ENCODE measurements at places on chromosomes 1 and 21.

GRCh38 chr1:167427848-167428247 lies 90.5 kb downstream of the CD247 start:
- no peak for DNase-seq

DNA sequence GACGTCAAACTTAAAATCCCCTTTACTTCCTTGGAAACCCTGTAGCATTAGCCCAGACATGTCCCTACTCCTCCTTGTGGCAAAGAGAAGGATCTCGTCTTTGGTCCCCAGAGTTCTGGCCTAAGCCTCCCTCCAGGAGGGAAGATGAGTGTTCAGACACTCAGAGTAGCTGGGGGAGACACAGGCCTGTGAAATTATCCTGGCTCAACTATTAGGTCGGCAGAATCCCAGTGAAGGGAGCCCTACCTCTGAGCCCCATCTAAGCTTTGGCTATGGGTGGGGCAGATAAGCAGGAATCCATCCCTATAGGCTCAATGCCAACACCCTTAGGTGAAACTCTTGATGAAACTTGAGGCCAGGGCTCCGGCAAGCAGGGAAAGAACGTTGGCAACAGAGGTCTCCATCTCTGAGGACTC lies 1.7 kb upstream of the SFN start:
- DNase-seq: no peak

DNA sequence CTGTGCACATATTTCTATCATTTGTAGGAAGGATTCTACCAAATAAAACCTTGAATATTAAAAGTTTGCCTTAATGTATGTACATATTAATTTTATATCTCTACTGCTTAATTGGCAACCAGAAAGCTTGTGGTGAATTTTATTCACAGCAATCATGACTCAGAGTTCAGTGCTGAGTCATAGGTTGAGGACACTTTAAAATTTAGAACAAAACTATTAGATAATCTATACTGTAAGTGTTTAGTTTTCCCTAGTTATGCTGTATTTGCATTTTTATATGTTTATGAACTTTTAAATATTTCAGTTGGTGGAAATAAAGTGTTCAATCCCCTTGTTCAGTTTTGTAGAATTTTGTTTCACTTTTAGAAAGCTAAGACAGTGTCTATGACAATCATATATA lies 841.5 kb downstream of the KCNT2 start:
- DNase-seq: no peak

- no peak for DNase-seq
These were observed 6.2 kb downstream of the ARHGEF16 start for GRCh38 chr1:3460672-3461131.

DNA sequence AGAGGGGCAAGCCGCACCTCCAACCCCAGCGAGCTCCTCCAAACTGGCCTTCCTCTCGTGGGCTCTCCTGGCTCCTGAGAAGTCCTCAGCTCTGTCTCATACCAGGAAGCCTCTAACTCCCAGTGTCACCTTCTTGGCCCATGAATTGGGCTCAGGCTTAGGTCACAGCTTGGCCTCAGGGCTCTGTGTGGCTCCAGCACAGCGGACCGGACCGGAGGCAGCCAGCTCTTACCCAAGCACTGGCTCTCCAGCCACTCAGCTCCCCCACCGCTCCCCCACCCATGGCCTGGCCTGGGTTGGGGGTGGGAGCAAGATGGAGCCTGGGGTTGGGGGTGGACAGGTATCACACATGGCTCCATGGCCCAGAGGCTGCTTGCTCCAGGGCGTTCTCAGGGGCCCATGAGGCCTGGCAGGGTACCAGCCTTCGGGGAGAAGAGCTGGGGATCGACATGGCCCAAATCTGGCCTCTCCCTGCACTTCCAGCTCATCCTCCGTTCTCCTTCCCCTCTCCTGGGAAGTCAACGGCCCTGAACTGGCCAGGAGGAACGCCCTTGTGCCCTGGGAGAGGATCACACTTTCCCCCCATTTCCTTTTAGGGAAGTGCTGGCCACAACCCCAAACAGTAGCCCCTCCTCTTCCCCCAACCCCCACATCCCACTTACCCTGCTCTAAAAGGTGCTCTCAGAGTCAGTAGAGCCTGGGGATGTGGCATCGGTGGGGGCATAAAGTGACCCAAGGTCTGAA lies 97.5 kb downstream of the CASZ1 start:
- no peak for DNase-seq

GRCh38 chr1:116561563-116561962 lies 9.3 kb downstream of the CD58 start:
- DNase-seq: no peak

DNA sequence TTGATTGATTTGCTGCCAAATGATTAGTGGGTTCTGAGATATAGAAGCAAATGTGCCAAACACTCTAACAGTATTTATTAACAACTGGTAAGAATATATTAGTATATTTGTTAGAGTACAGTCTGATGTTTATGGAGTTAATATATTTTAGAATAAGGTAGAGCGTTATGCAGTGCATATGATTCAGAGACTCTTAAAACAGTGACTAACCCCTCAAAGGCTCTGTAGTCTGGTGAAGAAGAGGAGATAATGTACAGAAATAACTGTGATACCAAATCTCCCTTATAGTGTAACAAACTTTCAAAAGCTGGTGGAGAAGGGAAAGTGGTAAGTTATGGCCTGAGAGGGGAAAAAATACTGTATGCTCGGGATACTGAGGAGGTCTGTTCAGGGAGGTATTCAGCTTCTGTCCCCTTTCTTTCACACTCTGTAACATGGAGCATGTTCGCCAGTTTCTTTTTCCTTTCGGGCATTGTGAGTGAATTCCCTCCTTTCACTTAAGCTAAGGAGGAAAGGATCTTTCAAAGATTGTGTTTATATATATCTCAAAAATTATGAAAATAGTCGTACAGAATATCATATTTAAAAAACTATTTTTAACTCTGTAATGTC lies 121.2 kb downstream of the ADGRL2 start:
- no peak for DNase-seq

DNA sequence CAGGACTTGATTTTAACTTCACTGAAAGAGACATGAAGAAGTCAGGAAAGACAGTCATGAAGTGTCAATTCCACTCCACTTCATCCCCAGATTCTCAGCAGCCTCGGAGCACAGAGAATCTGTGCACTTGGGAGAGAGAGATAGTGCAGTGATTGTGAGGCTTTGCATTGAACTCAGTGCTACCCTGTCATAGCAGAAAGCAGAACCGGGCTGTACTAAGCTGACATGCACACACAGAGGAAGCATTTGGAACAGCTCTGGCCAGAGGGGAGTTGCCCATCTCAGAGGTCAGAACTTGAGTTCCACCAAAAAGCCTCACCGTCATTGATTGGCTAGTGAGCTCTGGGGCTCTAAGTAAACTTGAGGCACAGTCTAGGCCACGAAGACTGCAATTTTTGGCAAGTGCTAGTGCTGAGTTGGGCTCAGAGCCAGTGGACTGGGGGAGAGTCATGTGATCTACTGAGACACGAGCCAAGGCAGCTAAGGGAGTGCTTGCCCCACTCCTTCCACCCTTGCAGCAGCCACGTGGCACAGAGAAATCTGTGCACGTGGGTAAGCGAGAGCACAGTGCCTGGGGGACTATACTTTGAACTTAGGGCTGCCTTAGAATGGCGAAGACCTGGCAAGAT lies 810.2 kb upstream of the ADAMTS5 start:
- DNase-seq: no peak

- DNase-seq: no peak
These were observed 46.0 kb downstream of the VANGL1 start for GRCh38 chr1:115687744-115688143.

GRCh38 chr1:57269630-57270225 lies 154.1 kb downstream of the DAB1 start:
- no peak for DNase-seq

GRCh38 chr1:41364442-41365319 lies 3.4 kb downstream of the FOXO6 start:
- DNase-seq: no peak

DNA sequence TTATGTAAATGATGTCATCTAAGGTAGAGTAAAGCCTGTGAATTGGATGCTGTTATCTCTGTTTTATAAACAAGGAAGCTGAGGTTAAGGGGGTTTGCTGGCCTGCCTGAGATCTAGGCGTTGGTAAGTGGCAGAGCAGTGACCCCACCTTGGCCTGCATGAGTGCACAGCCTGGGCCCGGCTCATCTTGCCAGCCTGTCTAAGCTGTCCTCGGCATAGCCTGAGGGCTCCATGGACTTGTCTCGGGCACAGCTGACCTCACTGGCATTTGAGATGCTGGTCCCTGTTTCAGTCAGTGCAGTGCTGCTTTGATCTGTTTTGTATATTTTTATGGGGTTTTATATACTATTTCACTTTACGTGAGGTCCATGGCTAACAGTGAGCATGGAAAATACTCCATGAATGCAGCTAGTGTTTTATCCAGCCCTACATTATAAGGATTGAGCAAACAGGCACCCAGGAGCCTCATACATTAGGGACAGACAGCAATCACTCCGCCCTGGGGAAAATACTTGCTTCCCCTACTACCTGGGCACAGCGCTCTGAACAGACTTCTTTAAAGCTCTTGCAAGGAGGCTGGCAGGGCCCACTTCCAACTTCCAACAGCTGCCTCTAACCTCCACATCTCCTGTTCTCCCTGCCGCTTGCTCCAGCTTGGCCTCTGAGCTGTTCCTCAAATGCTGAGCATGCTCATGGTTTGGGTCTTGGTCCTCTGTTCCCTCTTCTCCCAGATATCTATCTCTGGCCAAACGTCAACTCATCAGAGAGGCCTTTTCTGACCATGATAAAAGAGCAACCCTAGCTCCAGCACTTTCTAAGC lies 150.6 kb upstream of the HMGB4 start:
- no peak for DNase-seq

DNA sequence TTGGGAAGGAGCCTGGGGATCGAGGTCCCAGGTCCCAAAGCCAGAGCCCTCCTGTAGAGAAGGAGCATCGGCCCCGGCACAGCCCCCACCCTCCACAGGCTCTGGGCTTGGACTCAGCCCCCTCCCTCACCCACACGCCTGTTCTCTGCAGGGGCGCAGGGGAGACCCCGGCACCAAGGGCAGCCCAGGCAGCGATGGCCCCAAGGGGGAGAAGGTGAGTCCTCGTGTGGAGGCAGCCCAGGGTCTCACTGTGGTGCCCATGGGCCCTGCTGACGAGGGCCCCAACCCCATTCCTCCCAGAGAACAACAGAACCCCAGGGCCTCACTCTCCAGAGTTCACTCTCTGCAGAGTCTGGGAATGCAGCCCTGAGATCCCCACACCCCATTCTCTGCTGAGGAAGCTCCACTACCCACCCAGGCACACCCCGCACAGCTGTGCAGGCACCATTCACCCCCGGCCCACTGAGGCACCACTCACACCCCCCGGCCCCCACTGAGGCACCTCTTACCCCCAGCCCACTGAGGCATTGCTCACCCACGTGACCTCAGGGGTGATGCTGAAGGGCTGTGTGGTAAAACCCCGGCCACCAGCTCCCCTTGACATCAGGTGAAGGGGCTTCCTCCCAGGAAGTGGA lies 21.8 kb downstream of the COL6A2 start:
- no peak for DNase-seq

DNA sequence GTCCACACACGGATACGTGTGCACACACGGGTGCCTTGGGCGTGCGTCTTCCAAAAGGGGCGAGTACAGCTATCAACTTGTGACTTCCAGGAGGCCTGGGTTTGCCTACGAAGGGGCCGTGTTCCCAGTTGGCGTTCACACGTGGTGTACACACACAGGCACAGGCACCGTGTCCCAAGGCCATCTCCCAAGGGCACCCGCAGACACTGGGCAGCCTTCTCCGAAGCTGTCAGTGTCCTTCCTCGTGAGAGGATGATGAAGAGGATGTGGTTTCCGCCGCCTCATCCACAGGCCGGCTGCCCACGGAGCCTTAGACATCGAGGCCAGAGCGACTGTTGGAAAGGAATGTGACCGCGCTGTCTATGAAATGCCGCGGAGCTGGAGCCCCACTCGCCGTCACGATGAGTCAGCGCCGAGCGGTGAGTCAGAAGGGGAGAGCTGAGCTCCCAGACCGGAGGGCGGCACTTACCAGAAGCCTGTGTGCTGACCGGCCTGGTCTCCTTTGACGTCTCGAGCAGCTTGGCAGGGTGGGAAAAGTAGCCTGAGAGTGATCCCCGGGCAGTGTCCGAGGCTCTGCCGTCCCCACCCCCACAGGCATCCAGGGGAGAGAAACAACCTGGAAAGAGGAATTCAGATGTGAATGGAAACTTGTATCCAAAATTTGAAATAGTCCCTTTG lies 141.4 kb upstream of the ARHGEF16 start:
- no peak for DNase-seq

GRCh38 chr1:52727114-52727586 lies 897 bp downstream of the ZYG11B start:
- no peak for DNase-seq

- no peak for DNase-seq
These were observed 11.6 kb upstream of the TNFSF18 start for GRCh38 chr1:173062150-173062938.

GRCh38 chr1:89001510-89001909 lies 9.1 kb upstream of the KYAT3 start:
- no peak for DNase-seq

DNA sequence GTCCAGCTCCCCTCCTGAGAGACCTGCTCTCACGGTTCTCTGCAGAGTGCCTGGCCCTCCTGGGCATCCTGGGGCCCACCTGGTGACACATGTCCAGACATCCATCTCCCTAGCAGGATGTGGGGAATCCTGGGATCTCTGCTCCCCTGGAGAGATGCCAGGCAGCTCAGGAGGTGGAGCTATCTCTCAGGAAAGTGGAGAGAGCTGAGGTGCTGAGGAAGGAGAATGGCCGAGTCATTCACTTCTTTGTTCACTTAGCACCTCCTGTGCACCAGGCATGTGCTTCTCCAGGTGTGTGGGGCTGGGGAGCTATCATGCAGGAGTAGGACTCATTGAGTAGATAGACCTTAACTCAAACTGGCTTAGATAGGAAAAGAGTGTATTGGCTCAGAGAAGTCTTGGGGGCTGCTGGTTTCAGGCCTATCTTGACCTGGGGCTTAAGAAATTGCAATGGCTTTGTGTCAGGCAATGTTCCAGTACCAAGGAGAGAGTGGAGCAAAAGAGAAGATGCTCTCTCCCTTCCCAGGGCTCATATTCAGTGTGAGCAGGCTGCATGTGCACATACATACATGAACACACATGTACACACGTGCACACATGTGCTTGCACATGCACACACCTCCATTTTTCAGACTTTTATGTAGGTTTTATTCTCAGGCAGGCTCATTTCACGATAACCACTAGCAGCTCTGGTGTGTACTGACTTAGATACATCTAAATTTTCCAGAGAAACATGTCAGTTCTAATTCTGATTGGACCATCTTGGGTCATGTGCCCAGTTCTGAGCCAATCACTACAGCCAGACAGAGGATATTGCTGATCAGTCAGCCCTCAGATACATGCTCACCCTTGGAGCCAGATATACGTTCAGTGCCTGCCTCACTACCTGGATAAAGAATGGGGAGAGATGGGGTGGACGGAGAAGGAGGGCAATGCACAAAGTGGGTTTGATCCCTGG lies 437.6 kb downstream of the PTPRU start:
- DNase-seq: no peak

Measured in CD4-positive, alpha-beta memory T cell (primary cell).